Heart left ventricle (tissue), 16 donors: ENCODE measurements at places on chromosomes 1 and 21. TPM values are rescaled to one million over a fixed set of nuclear protein-coding genes. Genes with fewer than 3 reads are reported as not detected.

- peak overlapping the region; percentile 10 for H3K27ac ChIP-seq
- no peaks in the 10 kb centered on the region for H3K36me3 ChIP-seq
- no peaks in the 10 kb centered on the region for H3K4me1 ChIP-seq
- no peak overlapping the region for H3K4me3 ChIP-seq
Observed at GRCh38 chr1:234315091-234315541, 58.1 kb upstream of the COA6 start.

DNA sequence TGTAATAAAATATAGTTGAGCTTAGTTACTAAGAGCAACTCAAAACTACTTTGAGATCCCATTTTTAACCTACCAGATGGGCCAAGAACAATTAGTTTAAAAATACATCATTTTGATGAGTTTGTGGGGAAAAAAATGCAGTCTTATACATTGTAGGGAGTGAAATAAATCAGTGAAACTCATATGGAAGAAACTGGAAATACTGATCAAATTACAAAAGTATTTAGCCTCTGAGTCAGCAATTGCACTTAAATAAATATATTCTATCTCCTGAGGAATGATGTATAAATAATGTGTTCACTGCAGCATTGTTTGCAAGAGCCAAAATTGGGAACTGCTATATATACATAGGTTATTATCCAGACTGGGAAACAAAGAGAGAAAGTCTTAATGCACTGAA lies 4.6 kb upstream of the SMCP start:
- no peak for DNase-seq

GRCh38 chr1:218693599-218693998 lies 348.5 kb downstream of the TGFB2 start:
- H3K27ac ChIP-seq, result no peak overlapping the region
- no peaks in the 10 kb centered on the region for H3K27me3 ChIP-seq
- no peaks in the 10 kb centered on the region for H3K4me1 ChIP-seq
- no peak overlapping the region for H3K4me3 ChIP-seq

DNA sequence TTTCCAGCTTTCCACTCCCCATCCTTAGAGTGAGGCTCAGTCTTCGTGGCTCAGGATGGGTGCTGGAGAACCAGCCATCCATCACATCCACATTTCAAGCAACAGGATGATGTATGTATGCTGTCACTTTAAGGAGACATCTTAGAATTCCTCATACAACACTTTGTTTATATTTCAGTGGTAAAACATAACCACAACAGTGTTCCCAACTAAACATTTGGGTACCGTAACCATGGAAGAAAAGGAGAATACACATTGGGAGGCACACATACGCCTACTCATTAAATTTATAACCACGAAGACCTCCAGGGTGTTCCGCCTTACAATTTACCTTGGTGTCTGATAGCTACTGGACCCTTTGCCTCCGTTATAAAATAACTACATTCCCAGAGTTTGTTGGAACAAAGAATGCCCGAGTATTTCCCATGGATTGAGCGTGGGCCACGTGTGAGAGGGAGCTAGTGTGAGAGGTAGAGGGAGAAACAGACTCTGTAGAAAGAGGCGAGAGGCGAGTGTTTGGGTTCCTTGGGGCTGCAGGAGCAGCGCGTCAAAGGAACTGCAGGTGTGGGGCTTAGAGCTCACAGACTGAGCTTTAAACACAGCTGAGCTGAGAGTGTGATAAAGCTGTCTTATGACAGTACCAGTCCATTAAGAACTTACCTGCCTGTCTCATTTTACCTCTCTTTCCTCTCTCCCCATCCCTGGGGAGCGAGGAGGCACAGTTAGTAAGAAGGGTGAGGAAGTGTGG lies 111.5 kb upstream of the USP24 start:
- no peak overlapping the region for H3K4me3 ChIP-seq
- H3K4me1 ChIP-seq, result no peaks in the 10 kb centered on the region
- H3K27ac ChIP-seq, result no peak overlapping the region
- no peaks in the 10 kb centered on the region for H3K36me3 ChIP-seq

DNA sequence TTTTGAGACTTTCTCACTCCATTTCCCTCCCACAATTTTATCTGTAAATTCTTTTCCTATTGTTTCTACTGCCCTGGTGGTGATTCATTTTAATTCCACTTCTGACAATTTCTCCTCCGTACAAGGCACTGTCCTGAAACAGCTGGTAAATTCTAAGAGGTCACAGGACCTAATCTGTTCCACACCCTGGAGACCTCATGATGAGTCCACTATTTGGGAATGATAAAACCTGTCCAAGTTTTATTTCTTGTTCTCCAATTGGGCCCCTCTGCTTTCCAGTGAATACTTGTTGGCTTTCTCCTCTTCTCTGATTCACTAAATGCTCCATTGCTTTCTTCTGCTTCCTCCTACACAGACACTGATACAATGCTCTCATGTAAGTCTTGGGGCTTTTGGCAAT lies 343.1 kb upstream of the DUSP10 start:
- no peak overlapping the region for H3K27ac ChIP-seq
- H3K36me3 ChIP-seq, result no peaks in the 10 kb centered on the region
- H3K4me3 ChIP-seq, result no peak overlapping the region

DNA sequence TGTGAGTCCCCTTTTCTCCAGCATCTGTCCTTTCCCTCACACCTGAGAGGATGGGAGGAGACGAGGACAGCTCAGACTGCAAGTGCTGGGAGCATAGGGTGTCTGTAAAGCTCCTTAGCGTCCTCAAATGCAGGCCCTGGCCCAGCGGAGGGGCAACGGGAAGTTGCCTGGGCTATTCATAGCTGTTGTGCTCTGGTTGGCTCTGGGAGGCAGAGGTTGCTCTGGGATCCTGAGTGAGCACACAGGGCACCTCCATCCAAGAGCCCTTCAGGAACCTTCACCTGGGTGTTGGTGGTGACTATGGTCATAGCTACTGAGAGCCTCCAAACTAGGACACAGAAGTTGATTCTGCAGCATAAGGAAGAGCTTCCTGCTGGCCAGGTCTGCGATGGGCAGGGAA lies 2.6 kb downstream of the PADI1 start:
- DNase-seq, result no peak
- no peaks in the 10 kb centered on the region for H3K4me1 ChIP-seq
- H3K27ac ChIP-seq, result no peak overlapping the region
- H3K4me3 ChIP-seq, result no peak overlapping the region

DNA sequence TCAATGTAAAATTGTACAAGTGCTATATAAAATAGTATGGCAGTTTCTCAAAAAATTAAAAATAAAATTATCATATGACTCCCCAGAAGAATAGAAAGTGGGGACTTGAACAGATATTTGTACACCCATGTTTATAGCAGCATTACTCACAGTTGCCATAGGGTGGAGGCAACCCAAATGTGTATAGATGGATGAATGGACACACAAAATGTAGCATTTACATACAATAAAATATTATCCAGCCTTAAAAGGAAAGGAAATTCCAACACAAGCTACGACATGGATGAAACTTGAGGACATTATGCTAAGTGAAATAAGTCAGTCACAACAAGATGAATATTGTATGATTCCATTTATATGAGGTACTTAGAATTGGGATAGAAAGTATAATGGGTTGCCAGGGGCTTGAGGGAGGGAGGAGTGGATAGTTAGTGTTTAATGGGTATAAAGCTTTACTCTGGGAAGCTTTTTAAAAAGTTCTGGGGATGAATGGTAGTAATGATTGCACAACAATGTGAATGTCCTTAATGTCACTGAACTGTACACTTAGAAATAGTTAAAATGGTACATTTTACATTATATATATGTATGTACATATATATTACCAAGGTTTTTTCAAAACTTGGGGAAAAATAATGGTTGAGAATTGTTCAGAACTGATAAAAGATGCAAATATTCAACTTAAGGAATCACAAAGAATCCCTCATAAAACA lies 53.0 kb upstream of the ADORA3 start:
- no peaks in the 10 kb centered on the region for H3K36me3 ChIP-seq
- peaks cover 4% of the 10 kb centered on the region for H3K4me1 ChIP-seq
- DNase-seq, result no peak
- no peak overlapping the region for H3K4me3 ChIP-seq
- H3K27me3 ChIP-seq, result no peaks in the 10 kb centered on the region

GRCh38 chr1:38092256-38092655 lies 45.7 kb upstream of the POU3F1 start:
- no peaks in the 10 kb centered on the region for H3K27me3 ChIP-seq
- no peak for DNase-seq
- H3K36me3 ChIP-seq, result no peaks in the 10 kb centered on the region
- H3K27ac ChIP-seq, result no peak overlapping the region
- no peak overlapping the region for H3K4me3 ChIP-seq
- H3K4me1 ChIP-seq, result no peaks in the 10 kb centered on the region

- H3K4me3 ChIP-seq, result no peak overlapping the region
- no peak overlapping the region for H3K27ac ChIP-seq
Observed at GRCh38 chr1:41508290-41508689, 23.8 kb upstream of the EDN2 start.

DNA sequence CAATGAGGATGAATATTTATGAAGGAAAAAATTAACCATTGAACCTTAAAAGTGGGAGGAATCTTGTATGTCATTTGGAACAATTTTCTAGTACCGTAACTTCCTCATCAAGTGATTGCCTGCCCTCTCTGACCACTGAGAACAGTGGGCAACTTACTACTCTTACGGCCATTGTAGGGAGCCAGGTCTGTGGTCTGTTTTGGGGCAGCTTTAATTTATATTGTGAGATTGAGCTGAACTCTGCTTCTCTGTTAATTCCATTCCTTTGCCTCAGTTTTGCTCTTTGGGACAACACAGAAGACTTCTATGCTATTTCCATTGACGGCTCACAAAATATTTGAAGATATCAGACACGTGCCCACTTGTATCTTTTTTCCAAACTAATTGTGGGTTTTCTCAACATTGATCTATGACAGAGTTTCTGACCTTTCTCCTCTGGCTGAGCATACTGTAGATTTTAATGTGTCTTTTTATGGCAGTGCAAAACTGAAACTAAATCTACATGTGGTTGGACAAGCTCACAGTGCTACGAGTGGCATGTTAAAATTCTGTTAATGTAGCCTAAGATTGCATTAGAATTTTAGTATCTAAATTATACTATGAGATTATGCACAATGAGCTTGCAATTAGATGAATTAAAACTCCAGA lies 27.8 kb upstream of the ZNF281 start:
- no peaks in the 10 kb centered on the region for H3K4me1 ChIP-seq
- no peak overlapping the region for H3K4me3 ChIP-seq
- no peaks in the 10 kb centered on the region for H3K27me3 ChIP-seq
- DNase-seq, result no peak

SPRR2G gene
- not detected for polyA plus RNA-seq
